ENCODE measurements at places on chromosomes 4 and X.

DNA sequence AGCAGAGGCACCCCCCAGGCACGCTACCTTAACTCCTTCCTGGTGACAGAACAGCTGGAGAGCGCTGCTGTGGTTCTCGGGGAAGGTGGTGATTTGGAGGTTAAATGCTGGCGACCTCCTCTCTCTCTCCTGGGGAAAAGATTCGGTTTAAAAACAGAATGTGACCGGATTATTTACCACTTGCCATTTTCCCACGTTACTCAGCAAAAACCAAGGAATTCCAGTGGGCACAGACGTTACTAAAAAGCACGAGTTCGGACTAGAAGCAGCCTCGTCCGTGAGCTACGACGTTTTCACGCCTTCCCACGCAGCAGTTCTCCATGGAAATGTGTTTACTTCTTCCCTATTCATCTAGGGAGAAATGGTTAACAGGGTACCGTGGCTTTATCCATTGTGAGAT is 32.3 kb upstream of the C4orf50 start:
- no peak for DNase-seq

GRCh38 chrX:53251307-53251706 is 26.3 kb upstream of the KDM5C start:
- no peak for DNase-seq

DNA sequence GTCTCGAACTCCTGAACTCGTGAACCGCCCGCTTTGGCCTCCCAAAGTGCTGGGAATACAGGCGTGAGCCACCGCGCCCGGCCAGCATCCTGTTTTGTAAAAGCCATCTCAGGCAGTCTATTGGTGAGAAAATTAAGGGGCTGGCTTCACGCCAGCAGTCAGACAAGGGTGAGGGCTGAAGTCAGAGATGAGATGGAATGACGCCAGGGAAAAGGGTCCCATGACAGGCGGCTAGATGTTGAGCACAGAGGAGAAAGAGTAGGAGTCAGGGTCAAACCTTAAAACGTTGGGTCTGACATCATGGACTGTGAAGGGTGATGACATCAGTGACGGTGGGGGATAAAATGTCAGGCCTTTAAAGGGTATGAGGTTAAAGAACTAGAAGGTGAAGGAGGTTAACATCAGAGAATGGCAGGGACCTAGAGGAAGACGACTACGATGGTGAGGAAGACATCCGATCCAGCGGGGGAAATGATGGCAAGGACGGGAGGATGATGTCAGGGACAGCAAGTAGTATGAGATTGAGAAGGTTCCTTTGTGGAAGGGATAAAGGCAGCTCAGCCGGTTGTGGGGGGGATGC is 504 bp upstream of the RBM3 start:
- DNase-seq: no peak

GRCh38 chrX:154063234-154063633 is 34.3 kb downstream of the MECP2 start:
- no peak for DNase-seq

GRCh38 chr4:112352736-112353135 is 55.6 kb downstream of the ALPK1 start:
- DNase-seq: no peak

GRCh38 chr4:96483308-96484030 is 643.6 kb downstream of the PDHA2 start:
- no peak for DNase-seq

GRCh38 chrX:132848296-132848970 is 110.0 kb downstream of the HS6ST2 start:
- DNase-seq: no peak

DNA sequence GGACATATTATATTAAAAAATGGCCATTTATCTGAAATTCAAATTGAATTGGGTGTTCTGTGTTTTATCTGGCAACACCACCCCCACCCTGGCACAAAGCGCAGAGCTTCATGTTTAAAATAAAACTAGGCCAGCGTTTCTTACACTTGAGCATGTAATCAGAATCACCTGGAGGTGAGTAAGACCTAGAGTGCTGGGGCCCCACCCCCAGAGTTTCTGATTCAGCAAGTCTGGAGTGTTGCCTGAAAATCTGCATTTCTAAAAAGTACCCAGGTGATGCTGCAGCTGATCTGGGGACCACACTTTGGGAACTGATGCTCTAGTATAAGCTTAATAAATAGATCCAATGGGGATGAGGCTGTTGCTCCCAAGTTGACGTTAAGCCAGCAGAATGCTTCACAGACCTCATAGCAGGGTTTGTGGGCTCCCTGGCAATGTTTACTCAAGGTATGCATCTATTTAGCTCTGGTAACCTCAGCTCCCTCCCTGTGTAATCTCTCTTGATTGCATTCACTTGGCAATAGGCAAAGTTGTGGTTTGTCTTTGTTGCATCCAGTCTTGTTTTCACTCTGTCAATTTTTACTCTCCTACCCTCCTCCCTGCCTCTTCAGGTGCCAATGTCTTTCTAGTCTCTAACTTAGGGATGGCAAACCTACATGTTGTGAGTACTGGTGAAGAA is 99.8 kb upstream of the TEX13D start:
- DNase-seq: no peak

DNA sequence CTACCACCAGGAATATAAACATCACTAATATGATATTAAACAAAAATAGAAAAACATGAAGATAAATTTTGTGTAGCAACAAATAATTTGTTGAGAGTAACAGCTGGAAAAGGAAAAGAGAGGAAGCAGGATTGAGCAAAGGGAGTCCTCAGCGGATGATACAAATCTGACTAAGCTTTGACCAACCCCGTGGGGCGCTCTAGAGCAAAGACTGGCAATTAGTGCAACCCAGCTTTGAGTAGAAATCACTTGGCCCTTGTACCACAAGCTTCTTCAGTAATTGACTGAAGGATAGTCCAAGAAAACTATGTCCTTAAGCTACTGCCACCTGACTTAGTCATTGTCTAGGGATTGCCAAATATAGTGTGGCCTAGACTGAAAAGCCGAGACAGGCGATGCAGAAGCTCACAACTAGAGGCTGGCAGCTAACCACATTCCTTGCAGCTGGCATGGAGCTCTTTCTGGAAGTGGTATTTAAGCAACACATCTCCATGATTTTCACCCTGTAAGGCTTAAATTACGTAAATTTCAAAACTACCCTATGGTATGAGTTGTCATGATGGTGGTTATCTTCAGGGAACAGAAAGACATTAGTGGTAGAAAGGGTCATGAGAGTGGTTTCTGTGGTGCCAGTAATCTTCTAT is 396.0 kb downstream of the PDGFC start:
- no peak for DNase-seq

GRCh38 chrX:21744060-21744459 is 13.9 kb downstream of the SMPX start:
- no peak for DNase-seq

DNA sequence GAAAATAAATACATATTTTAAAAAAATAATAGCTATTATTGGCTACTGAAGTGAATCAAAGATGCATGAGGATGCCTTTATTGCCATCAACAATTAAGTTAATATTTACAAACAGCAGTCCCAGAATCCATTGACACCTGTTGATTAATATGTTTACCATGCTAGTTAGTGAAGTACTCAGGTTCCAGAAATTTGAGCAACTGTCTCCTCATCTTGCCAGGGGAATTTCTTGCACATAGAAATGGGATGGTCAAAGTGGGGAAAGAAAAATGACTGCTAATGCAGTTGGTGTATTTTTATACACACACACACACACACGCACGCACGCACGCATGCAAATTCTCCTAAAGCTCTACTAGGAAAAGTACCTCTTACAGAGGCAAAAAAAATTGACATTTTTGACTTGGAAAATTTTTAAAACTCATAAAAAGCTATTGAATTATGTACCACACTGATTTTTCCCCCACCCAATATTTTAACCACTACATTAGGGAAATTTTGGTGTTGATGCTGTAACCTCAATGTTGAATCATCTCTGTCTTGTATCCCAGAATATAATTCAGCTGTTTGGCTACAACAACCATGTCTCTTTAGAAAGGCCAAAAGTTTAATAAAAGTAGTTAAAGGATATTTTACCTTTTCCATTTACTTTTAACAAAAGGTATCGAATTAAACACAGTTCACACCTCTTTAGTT is 105.3 kb upstream of the TMEM150C start:
- DNase-seq: no peak

GRCh38 chr4:113436360-113436759 is 325.2 kb downstream of the CAMK2D start:
- no peak for DNase-seq

DNA sequence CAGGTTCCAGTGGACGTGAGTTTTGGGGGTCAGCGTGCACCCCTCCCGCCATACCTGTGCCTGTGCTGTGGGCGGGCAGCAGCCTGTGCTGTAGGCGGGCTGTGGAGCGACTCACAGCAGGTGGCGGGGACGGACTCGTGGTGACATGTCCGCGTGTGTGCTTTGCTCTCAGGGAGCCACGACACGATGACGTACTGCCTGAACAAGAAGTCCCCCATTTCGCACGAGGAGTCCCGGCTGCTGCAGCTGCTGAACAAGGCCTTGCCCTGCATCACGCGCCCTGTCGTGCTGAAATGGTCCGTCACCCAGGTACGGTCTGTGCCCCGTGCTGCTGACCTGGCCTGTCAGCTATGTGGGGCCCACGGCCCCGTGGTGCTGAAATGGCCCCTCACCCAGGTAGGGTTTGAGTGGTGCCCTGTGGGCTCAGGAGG is 7.4 kb downstream of the PLCXD1 start:
- DNase-seq: no peak

GRCh38 chrX:2413969-2414368 is 86.8 kb downstream of the DHRSX start:
- no peak for DNase-seq

DNA sequence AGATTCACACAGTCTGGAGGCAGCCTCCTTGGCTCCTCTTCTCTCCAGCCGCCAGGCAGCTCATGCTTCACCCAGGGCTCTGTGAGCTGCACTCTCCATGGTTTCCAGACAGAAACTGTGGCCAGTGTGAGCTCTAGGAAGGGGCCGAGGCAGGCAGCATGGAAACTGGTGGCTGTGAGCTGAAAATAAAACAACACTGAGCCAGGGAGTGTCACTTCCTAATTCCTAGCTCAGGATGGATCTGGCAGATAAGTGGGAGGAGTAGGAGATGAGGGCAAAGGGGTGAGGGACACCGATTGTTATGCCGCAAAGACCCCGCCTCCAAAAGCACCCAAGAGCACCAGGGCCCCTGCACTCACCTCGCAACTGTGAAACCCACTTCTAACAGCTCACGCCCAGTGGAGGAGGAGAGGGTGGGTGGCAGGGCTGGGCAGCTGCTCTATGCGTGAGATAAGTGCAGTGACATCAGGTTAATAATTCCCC is 69.8 kb downstream of the FHDC1 start:
- no peak for DNase-seq

DNA sequence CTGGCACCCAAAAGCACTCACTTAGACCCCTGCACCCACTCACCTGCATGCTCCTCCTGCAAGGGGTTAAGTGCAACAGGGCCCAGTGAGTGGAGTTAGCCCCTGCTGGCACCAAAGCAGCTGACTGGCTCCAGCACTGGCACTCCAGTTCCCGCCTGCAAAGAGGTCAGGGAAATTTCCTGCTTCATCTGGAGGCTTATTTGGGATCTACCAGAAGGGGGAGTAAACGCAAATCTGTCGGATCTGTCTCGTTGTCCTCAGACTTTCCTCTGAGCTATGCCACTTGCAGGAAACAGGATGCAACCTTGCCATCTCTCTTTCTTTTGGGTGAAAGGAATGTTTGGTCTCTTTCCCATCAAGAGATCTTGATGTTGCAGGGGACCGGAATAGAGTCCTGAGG is 435.6 kb downstream of the PCDH10 start:
- no peak for DNase-seq

GRCh38 chr4:7614350-7614949 is 179.7 kb upstream of the PSAPL1 start:
- no peak for DNase-seq

DNA sequence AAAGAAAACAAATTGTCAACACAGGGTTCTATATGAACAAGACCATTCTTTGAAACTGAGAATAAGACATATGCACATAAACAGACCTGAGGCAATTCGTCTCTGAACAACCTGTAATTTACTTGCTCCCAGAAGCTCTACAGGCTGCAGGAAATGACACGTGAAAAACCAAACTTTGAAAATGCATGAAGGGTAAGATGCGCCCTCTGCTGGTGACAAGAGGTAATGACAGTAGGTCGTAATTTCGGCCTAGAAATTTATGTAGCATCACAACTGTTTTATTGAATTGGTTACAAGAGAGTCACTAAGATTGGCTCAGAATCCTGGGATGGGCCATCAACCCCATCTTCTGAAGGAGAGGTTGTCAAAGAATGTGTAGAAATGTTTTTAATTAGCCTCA is 276.5 kb downstream of the PPP4R3C start:
- DNase-seq: peak; percentile 17

- no peak for DNase-seq
Observed at GRCh38 chr4:20598626-20599025, 101.6 kb upstream of the PACRGL start.

DNA sequence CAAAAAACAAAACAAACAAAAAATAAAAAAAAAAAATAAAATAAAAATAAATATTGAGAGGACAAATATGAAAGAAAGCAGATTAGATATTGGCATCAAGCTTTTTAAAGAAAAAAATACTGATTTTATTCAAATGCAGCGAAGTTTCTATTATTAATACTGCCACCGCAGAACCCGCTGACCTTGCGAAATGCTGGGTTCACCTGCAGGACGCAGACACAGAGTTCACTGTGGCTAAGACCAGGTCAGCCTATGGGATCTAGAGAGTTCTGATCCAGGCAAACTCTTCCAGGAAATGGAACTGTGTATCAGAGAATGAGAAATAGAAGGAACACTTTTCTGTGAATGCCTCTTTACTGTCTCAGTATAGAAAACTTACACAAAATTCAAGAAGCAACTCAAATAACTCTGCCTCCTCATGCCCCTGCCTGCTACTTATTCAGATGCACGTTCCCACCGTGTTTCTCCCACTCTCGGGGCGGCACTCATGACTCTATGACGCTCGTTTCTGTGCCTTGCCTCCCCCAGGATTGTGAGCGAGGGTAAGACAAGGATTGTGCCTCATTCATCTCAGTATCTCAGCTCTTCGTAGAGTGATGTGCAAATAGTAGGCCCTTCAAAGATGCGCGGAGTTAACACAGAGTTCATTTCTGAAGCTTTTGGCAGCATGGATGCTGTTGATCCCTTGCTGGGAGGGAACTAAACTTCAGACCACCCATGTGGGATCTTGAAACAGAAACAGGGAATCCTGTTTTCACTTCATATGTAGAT is 44.1 kb upstream of the TLR3 start:
- DNase-seq: no peak

DNA sequence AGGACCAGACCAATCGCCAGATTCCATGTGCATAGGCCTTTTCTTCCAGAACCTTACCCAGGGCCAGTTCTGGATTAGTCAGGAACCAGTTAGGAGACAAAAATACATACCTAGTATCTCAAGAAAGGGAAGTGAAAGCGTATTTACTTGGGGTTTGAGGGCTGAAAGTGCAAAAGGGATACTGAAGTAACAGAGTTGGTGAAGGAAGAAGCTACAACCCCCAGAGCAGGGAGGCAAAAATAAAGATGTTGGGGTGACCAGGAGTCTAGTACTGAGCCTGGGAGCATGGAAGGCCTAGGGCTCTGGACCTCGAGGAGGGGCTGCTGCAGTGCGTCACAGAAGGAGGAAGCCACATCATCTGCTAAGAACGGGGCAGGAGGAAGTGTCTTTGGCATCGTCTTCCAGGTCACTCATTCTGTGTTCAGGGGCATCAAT is 38.3 kb downstream of the TKTL1 start:
- no peak for DNase-seq

GRCh38 chr4:31548021-31548420 is 827.9 kb downstream of the PCDH7 start:
- DNase-seq: no peak

- DNase-seq: no peak
Observed at GRCh38 chr4:5940470-5941203, 47.8 kb upstream of the CRMP1 start.

GRCh38 chrX:66074920-66075879 is 35.3 kb upstream of the VSIG4 start:
- DNase-seq: peak; percentile 18

GRCh38 chrX:10208281-10208856 is 51.6 kb downstream of the CLCN4 start:
- DNase-seq: no peak

Data from naive thymus-derived CD4-positive, alpha-beta T cell (primary cell).